ENCODE measurements at places on chromosomes 5 and 9. TPM values are rescaled to one million over a fixed set of nuclear protein-coding genes. Genes with fewer than 3 reads are reported as not detected.

The HSPB3 gene
- 13.3 TPM for total RNA-seq

- no peak for DNase-seq
Observed at GRCh38 chr5:142861011-142861410, 90.8 kb downstream of the ARHGAP26 start.

DNA sequence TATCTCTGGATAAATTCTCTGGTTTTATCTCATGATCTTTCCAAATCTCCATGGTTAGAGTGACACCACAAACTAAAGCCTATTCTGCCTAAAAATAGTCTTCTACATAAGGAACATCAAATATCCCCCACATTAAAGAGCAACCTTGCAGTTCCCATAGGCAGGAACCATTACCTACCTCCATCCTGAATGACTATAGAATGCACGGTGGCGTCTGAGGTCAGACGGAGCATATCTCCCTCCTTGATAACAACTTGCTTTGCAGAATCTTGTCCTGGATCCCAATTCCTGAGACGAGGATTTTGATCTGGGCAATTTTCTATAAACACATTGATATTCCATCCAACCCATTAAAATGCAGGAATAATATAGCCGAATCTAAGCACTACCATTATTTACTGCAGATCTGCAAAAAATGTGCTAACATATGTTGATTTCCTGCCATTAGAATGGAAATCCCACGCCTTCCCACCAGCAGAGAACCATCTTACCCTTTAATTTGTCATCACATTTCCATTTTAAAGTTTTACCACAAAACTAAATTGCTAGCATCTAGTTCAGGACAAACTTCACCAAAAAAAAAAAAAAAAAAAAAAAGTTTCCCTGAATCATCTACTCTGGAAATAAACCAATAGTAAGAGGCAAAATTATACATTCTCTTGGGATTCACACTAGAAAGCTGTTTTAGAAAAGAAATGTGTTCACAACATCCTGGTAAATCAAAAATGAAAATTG lies 22.1 kb downstream of the CEMIP2 start:
- peak; percentile 70 for DNase-seq

DNA sequence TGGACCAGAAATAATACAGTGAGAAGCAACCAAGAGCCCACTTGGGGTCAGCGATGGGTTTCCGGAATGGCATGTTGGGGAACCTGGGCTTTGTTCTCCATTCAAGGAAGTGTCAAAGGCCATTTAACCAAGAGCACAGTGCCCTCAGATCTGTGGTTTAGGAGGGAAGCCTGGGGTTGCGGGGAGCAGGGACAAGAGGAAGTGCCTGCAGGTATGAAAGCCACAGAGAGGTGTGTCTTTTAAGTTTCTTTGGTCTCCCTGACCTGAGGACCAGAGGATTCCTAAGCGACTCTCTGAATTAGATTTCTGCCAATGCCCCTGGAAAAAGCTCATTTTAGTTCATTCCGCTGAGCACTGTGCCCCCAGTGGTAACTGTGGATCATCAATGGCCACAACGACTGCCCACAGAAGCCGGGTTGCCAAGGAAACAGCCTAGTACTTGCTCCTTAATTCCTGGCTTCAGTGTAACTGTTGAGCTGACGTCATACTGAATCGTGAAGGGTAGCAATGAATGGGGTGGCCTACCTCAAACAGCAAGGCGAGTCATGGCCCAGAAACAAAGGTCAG lies 107.3 kb upstream of the SPIN1 start:
- no peak for DNase-seq

GRCh38 chr9:93900436-93900819 lies 54.7 kb downstream of the BARX1 start:
- DNase-seq, result no peak

DNA sequence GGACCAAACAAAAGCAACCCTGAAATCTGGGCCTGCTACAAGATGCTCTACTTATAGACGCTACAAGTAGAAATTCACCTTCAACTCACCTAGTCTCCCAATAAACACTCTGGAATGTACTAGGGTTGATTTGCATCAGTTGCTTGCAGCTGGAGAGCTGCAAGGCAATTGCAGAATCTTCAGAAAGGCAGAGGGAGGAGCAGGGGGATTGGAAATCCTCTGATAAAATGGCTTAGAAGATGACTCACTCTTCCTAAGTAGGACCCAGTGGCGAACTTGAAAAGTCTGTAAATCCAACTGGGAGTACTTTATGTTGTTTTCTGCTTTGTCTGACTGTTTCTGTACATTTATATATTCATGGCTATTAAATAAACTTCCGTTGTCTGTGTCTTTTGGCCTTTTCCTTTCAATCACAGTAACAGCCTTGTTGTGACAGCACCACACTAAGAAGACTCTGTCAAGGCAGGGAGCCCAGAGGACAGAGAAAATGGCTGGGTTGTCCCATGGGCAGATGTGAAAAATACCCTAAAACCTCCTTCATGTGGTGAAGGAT lies 14.7 kb upstream of the MLLT3 start:
- DNase-seq, result no peak

The IFNA10 gene
- not detected for total RNA-seq
